Heart right ventricle (tissue), 16 donors: ENCODE measurements at places on chromosomes 11 and 22. TPM values are rescaled to one million over a fixed set of nuclear protein-coding genes. Genes with fewer than 3 reads are reported as not detected.

FXYD2 gene
- 1.9 TPM for polyA plus RNA-seq

MMP7 gene
- polyA plus RNA-seq: not detected

PIK3IP1 gene
- polyA plus RNA-seq: 3.7 TPM

DNA sequence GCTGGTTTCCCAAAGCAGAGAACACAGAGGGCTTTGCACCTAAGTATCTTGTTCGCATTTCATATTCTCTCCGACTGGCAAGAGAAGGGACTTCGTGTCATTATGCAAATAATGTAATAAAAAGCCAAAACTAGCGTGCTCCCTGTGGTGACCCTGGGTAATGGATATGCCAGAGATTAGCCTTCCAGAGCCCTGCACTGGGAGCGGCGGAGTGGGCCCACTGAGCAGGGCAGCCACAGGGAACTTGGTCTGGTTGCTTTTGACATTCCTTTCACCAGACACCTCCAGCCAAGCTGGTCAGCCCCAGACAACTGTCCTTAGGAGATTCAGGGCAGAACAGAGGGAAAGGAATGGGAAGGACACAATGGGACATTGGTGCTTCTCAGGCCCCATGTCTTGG is 56.1 kb downstream of the FLI1 start:
- DNase-seq: no peak

ELFN2 gene
- under 0.01 TPM for polyA plus RNA-seq

GRCh38 chr22:19253143-19253542 is 38.4 kb downstream of the CLTCL1 start:
- DNase-seq: no peak

DNA sequence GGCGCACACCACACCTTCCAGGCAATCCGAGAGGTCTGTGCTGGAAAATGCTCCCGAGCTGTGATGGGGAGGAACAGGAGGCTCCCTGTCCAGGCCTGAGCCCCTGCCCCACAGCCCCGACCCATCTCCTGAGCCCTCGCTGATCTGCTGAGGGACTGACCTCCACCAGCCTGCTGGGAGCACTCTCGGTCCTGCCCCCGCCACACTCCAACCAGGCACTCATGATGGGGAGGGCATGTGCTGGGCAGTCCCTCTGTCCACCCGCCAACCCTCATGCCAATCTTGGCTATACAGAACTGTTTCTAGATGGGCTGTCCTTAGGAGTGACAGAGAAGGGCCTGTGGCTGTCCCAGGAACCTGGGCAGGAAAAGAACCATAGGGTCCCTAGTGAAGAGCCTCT is 70.8 kb downstream of the TRMU start:
- peak; percentile 42 for DNase-seq

DNA sequence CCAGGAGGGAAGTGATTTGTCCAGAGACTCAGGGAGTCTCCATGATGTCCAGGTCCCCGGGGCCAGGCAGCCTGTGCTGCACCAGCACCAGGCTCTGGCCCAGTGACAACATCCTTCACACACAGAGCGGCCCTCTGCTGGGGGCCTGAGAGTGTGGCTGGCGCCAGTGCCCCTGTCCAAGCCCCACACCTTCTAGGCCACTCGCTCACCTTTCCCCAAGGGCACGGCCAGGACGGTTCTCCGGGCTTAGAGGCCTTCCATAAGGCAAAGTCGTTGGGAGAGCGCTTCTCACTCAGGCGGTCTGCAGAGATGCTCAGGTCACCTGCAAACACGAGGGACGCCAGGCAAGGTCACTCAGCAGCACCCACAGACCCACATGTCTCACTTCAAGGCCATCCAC is 27.9 kb upstream of the NAP1L4 start:
- no peak for DNase-seq

HORMAD2 gene
- polyA plus RNA-seq: not detected

KCNJ5 gene
- polyA plus RNA-seq: 2.6 TPM

DNA sequence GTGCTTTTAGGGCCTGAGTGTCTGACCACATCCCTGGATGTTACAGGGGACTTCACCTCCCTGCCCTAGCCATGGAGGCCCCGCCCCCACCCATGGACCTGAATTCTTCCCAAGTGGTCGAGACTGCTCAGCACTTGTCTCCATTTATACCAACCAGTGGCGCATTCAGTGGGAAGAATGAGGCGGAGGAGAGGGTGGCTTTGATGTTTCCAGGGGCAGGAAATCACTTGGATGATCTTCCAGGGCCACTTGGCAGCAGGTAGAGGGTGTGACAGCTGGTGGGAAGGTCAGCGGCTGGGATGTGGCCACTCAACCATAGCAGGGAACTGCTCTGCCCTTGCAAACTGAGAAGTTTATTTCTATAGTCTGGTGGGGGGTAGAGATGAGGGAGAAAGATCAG is 155.1 kb upstream of the BLID start:
- no peak for DNase-seq

GRCh38 chr11:101840704-101841103 is 74.1 kb upstream of the CEP126 start:
- no peak for DNase-seq

YPEL1 gene
- 1.7 TPM for polyA plus RNA-seq

- DNase-seq: no peak
These were observed 151.8 kb upstream of the ANO5 start for GRCh38 chr11:22041039-22041438.

- no peak for DNase-seq
These were observed 62.6 kb upstream of the WT1 start for GRCh38 chr11:32497951-32498350.

SOX6 gene
- polyA plus RNA-seq: 0.80 TPM

- no peak for DNase-seq
These were observed 1029.9 kb downstream of the BRD1 start for GRCh38 chr22:48797731-48798130.
